Activated CD8-positive, alpha-beta memory T cell treated with anti-CD3 and anti-CD28 coated beads for 1 hour (primary cell): ENCODE measurements at places on chromosomes 5 and 9.

DNA sequence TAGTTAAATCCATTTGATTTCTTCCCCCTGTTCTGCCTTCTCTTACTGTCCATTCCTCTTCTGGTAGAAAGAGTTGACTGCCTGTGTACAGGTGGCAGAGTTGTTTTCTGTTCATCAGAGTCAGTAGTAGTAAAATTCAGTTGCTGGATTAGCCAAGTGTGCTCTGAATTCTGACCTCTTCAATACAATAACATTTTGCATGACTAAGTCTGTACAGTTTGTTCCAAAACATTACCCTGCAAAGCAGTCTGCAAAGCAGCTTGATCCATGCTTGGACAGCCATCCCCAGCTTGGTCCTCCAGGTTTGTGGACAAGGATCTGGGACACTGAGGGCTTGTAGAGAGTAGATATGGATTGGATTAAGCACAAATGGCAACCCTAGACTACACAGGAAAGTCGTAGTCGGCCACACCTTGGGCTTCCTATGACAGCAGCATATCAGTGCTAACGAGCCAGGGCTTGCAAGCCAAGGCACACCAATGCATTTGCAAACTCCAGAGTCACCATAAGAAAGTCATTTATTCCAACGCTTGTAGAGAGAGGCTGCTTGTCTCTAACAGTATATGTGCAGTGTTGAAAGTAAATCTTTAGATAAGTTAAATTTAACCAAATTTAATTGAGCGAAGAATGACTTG lies 25.2 kb downstream of the IL12B start:
- DNase-seq, result no peak

DNA sequence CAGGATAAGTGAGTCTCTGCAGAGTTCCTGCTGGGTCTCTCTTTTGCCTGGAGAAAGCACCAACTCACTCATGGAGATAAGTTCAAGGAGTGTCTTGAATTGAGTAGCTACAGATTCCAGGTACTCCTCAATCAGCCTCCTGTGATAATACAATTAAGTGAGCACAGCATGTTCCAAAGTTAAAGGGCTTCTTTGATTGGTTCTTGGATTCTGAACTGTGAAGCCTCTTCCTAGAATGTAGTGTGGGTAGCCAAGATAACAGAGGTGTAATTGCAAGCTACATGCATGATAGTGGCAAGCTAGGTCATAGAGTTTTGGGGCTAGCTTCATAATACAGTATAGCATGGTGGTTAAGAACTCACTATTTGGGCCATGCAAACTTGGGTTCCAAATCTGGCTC lies 23.2 kb upstream of the CARNMT1 start:
- DNase-seq, result no peak

DNA sequence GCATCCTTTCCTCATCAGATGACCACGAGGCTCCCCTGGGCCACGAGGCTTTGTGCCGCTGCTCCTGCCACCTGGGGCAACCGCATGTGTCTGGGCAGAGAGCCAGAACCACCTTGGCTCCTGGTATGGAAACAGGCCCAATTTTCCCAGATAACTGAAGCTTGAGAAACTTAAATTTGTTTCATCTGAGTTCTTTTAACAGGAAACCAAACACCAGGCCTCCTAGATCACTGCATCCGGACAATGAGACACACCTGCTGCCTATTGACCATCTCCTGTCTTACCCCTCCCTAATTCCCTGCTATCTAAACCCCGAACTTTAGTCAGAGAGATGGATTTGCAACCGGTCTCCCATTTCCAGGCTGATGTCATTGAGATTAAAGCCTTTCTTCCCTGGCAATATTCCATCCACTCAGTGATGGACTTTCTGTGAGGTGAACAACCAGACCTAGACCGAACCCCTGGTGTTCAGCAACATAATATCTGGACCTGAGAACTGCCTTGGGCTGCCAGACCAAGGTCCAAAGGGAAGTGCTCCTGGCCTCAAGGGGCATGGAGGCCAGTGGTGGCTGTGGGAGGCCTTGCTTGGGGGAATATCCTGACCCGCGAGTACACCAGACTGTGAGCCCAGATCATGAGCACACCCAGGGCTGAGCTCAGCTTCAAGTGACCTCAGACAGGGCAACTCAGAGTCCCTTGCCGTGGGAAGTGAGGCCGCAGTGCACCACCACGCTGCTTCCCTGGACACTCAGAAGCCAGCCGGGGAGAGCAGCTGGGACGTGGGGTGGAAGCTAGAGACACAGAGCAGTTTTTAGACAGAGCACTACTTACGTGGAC lies 199.7 kb downstream of the HSPA4 start:
- DNase-seq, result no peak

DNA sequence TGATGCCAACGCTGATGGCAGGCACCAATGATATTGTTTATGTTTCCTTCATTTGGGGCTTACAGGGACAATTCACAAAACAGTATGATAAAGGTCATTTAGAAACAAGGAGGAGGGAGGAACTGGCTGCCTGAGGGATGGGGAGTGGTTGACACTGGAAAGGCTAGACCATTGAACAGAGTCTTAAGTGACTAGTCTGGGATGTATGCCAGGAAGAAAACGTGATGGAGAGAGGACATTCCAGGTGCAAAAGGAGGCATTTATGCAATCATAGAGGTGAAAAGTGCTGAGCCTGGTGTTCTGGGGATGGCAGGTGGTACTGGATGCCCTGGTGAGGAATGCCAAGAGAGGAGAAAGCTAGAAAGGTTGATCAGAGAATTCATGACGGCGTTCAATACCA lies 153.4 kb downstream of the ZNF462 start:
- DNase-seq, result no peak

DNA sequence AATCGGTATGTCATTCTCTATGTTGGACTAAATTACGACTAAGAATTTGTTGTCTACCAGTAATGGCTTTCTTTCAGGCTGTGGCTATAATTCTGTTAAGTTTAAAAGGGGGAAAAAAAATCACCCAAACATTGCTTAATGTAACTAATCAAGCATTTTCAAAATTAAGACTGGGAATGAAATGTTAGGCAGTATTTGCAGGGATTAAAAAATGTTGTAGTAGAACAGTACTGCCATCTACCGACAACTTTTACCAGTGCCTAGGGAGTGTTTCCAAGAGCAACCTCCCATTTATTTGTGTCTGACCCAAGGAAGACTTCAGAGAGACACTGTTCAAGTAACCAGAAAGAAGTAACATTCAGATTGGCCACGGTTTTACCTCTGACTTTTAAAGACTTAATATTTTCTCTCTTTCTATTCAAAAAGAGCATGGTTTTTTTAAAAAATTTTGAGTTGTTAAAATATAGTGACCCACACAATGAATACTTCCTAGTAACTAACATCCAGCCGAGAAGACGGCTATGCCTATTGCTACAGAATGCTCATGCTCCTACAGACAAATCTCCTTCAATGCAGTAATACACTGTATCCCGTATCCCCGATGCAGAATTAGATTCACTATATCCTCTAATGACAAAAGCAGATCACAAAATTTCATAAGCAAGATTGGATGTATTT lies 92.4 kb downstream of the ARL15 start:
- no peak for DNase-seq

GRCh38 chr5:10567781-10568321 lies 4.0 kb downstream of the ANKRD33B start:
- no peak for DNase-seq

DNA sequence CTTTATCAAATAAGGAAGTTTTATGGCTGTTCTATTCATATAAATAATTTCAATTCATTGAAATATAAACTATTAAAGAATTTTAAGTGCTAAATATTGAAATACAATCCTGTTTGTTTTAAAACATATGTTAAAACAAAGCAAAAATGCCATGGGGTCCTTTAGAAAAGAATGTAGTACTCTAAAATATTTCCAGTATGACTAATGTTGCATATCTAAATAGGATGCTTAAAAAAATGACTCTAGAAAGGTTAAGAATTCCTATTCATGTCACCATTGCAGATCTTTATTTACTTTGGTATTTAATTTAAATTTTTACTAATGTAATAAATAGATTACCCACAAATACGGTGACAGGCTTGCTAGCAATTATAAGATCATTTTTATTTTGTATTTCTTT lies 132.3 kb downstream of the ZNF608 start:
- no peak for DNase-seq

- no peak for DNase-seq
These were observed 140.1 kb upstream of the MOCS2 start for GRCh38 chr5:53249529-53250200.
